ENCODE measurements at places on chromosomes 12 and 14.

- no peak overlapping the region for H3K4me3 ChIP-seq
- H3K36me3 ChIP-seq: peaks cover 52% of the 10 kb centered on the region
- no peaks in the 10 kb centered on the region for H3K4me1 ChIP-seq
Observed at GRCh38 chr12:112169966-112170365, 44.6 kb downstream of the TRAFD1 start.

GRCh38 chr12:14211947-14212387, 153.5 kb upstream of the ATF7IP start:
- H3K36me3 ChIP-seq: no peaks in the 10 kb centered on the region
- no peak overlapping the region for H3K27ac ChIP-seq
- no peak overlapping the region for H3K4me3 ChIP-seq

DNA sequence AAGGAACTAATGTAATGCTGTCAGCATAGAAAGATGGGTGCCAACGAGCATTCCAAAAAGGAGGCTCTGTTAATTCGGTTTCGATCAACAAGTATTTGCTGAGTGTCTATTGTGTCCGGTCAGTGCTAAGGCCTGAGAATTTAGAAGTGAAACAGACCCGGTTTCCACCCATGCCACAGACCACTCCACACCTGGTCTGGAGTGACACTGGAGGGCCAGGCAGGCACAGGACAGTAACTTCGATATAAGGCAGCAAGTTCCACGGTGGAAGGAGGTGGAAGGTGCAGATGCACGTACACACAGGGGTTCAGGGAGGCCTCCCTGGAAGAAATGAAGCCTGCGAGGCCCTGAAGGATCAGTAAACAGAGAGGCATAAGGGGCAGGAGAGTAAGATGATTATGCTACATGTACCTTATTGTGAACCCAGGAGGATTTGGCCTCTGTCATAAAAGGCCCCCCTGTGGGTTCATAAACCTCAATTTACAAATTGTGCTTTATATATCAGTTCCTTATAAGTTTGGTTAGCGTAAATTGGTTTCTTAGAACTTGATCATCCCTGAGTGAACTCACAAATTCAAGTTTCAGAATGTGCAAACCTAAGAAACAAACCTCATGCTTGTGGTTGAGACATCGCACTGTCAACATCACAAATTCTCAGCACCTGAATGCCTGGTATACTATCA, 25.9 kb downstream of the SSH1 start:
- H3K4me3 ChIP-seq: no peak overlapping the region
- no peak overlapping the region for H3K27ac ChIP-seq
- H3K27me3 ChIP-seq: no peaks in the 10 kb centered on the region
- peaks cover 36% of the 10 kb centered on the region for H3K36me3 ChIP-seq
- no peak for DNase-seq

GRCh38 chr14:99395909-99396530, 84.6 kb downstream of the SETD3 start:
- H3K27ac ChIP-seq: no peak overlapping the region
- H3K4me3 ChIP-seq: no peak overlapping the region
- no peaks in the 10 kb centered on the region for H3K4me1 ChIP-seq

DNA sequence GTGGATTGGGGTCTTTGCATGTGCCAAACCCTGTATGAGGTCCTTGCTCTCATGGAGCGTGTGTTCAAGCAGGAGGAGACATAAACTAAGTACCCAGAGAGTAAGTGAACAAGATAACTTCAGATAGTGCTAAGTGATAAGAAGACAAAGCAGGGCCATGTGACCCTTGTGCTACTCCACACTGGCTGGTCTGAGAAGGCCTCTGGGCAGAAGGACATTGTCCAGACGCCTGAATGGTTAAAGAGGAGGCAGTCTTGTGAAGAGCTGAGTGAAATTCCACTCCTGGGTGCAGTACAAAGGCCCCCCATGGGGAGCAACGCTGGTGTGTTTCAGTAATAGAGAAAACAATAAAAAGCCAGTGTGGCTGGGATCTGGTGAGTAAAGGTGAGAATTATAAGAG, 93.3 kb upstream of the RIC8B start:
- no peak overlapping the region for H3K27ac ChIP-seq
- no peaks in the 10 kb centered on the region for H3K27me3 ChIP-seq
- no peaks in the 10 kb centered on the region for H3K4me1 ChIP-seq
- no peaks in the 10 kb centered on the region for H3K36me3 ChIP-seq
- H3K4me3 ChIP-seq: no peak overlapping the region

DNA sequence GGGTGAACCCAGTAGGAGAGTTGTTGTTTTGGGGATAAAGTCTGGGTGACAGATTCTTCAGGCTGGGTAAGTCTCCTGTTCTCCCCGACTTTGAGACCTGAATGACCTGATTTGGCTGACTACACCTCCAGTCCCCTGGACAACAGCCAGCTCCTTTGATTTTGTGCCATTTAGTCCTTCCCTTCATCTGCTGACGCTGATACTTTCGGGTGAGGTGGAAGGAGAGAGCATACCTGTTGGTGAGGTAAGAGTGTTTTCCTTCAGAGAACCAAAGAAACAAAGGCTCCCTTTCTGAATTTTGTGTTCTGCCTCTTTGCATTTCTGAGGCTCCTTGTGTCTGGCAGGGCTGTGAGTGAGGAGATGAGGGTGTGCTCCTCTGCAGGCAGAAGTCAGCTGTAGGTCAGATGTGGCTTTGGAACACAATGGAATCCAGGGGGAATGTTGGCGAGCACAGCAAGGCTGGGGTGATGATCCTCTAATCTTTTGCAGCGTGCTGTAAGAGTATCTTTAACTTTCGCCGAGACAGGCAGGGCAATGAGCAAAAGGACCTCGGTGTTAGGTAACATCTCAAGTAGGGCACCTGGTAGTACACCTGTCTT, 12.1 kb downstream of the ETV6 start:
- H3K4me1 ChIP-seq: peaks cover 24% of the 10 kb centered on the region
- DNase-seq: no peak
- peaks cover 75% of the 10 kb centered on the region for H3K36me3 ChIP-seq
- 0 out of 2 replicates have a peak overlapping the region, but pooled peaks have one; percentile 5 for H3K27ac ChIP-seq

- no peaks in the 10 kb centered on the region for H3K4me1 ChIP-seq
- H3K36me3 ChIP-seq: no peaks in the 10 kb centered on the region
- no peak overlapping the region for H3K4me3 ChIP-seq
- H3K27me3 ChIP-seq: no peaks in the 10 kb centered on the region
- DNase-seq: no peak
Observed at GRCh38 chr12:25347716-25348592, 97.2 kb upstream of the KRAS start.

GRCh38 chr14:60355768-60356167, 106.7 kb downstream of the PPM1A start:
- DNase-seq: no peak
- no peaks in the 10 kb centered on the region for H3K4me1 ChIP-seq
- no peaks in the 10 kb centered on the region for H3K36me3 ChIP-seq
- no peak overlapping the region for H3K27ac ChIP-seq
- no peak overlapping the region for H3K4me3 ChIP-seq

DNA sequence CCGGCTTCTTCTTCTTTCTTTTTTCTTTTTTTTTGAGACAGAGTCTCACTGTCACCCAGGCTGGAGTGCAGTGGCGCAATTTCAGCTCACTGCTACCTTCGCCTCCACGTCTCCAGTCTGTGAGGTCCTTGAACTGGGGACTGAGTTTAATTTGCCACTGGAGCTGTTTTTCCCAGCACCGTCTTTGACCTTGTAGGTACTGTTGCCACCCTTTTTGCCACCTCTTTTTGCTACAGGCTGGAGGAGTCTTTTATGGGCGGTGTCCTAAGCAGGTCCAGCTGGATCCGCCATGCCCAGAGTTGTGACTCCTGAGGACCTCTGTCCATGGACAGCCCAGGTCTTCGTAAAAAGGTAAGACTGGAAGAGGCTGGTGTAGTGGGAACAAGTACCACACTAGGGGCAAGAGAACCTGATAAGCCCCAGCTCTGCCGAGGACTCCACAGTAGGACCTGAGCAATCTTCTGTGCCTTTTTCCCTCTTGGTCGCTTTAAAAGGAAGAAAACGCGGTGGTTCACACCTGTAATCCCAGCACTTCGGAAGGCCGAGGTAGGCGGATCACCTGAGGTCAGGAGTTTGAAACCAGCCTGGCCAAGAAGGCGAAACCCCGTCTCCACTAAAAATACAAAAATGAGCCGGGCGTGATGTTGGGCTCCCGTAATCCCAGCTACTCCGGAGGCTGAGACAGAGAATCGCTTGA, 946 bp downstream of the RNU4-2 start:
- no peak for DNase-seq
- H3K27me3 ChIP-seq: no peaks in the 10 kb centered on the region
- H3K36me3 ChIP-seq: no peaks in the 10 kb centered on the region
- peak overlapping the region; percentile 27 for H3K27ac ChIP-seq
- peak overlapping the region; percentile 42 for H3K4me3 ChIP-seq

DNA sequence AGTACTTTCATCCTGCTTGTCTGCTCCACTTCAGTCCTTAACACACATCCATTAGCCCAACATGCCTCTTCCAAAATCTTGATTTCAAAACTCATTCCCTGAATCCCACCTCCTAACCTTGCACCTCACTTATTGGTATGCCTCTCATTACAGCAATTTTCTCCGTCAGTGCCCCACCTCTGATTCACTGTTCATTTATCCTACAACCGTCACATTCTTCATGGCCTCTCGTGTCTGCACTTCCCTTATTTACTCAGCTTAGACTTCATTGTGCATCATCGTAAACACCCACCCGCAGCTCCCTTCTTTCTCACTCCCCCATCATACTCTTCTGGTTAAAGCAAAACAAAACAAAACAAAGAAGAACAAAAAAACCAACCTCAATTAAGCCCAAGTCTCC, 160.6 kb upstream of the HMGA2 start:
- no peak for DNase-seq
- H3K4me1 ChIP-seq: no peaks in the 10 kb centered on the region
- H3K27me3 ChIP-seq: no peaks in the 10 kb centered on the region
- no peak overlapping the region for H3K4me3 ChIP-seq
- H3K27ac ChIP-seq: no peak overlapping the region
- no peaks in the 10 kb centered on the region for H3K36me3 ChIP-seq

- H3K27ac ChIP-seq: no peak overlapping the region
- no peak overlapping the region for H3K4me3 ChIP-seq
- no peaks in the 10 kb centered on the region for H3K27me3 ChIP-seq
- H3K4me1 ChIP-seq: peaks cover under 1% of the 10 kb centered on the region
Observed at GRCh38 chr12:92528097-92528496, 174.7 kb upstream of the PLEKHG7 start.

GRCh38 chr14:91249841-91250616, 5.5 kb upstream of the GPR68 start:
- H3K27me3 ChIP-seq: no peaks in the 10 kb centered on the region
- DNase-seq: peak; percentile 43
- H3K36me3 ChIP-seq: no peaks in the 10 kb centered on the region
- H3K27ac ChIP-seq: peak overlapping the region; percentile 63
